Daoy (cell line): ENCODE measurements at places on chromosomes 16 and 17. TPM values are rescaled to one million over a fixed set of nuclear protein-coding genes. Genes with fewer than 3 reads are reported as not detected.

MMP2 gene
- 143 and 147 TPM in 2 replicates for total RNA-seq

PTGES3L gene
- 0.06 and 0.23 TPM in 2 replicates for total RNA-seq

LRRC36 gene
- 0.36 TPM in 1 of 2 replicates, not detected in the other for total RNA-seq

TM4SF5 gene
- total RNA-seq = not detected in 2 replicates

KRT32 gene
- 0.06 TPM in 2 replicates for total RNA-seq

KRT25 gene
- total RNA-seq = not detected in 2 replicates

CACNG5 gene
- total RNA-seq = not detected in 2 replicates

SYCE1L gene
- total RNA-seq = not detected in 2 replicates

SLC4A1 gene
- not detected in 2 replicates for total RNA-seq

CDH13 gene
- 32.9 and 36.5 TPM in 2 replicates for total RNA-seq

MT1M gene
- 0.74 and 7.4 TPM in 2 replicates for total RNA-seq

PRR29 gene
- total RNA-seq = 0.17 and 1.1 TPM in 2 replicates

ITGAD gene
- 0.06 TPM in 1 of 2 replicates, not detected in the other for total RNA-seq

MTHFSD gene
- 6.5 and 13.9 TPM in 2 replicates for total RNA-seq

SYNGR3 gene
- 0.29 TPM in 1 of 2 replicates, not detected in the other for total RNA-seq

NPIPB9 gene
- total RNA-seq = not detected in 2 replicates

IL34 gene
- total RNA-seq = 0.54 and 2.7 TPM in 2 replicates

TBC1D3 gene
- 0.69 and 1.1 TPM in 2 replicates for total RNA-seq

MT1E gene
- 248 and 365 TPM in 2 replicates for total RNA-seq

IRX6 gene
- 0.15 and 0.23 TPM in 2 replicates for total RNA-seq

AATK gene
- total RNA-seq = 0.09 and 0.17 TPM in 2 replicates

JPH3 gene
- 6.2 and 7.4 TPM in 2 replicates for total RNA-seq

RASD1 gene
- total RNA-seq = 0.46 TPM in 1 of 2 replicates, not detected in the other

CDK5R1 gene
- 2.4 and 4.2 TPM in 2 replicates for total RNA-seq

ODAD4 gene
- total RNA-seq = 0.42 and 2.8 TPM in 2 replicates

CSH2 gene
- not detected in 2 replicates for total RNA-seq

CNTNAP1 gene
- 2.1 and 7.4 TPM in 2 replicates for total RNA-seq

NOG gene
- 0.92 and 1.4 TPM in 2 replicates for total RNA-seq

GP1BA gene
- total RNA-seq = 0.23 TPM in 1 of 2 replicates, not detected in the other
